ENCODE measurements at places on chromosomes 7 and 10. TPM values are rescaled to one million over a fixed set of nuclear protein-coding genes. Genes with fewer than 3 reads are reported as not detected.

Gene HOXA2
- total RNA-seq = not detected

Gene VSIR
- 193 TPM for total RNA-seq

DNA sequence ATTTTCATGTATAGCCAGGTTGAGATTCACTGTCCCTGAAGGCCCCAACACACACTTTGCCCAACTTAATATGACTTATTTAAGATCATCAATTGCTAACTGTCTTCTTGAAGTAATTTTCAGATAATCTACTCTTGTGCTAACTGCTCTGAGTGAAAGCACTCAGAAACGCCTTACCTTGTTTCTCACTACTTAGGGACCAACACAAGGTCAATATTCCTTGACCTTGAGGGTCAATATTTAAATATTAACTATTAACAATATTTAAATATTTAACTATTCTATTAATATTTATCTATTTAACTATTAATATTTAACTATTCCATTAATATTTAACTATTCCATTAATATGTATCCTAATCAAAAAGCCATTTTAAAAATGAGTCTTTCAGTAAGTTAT, 26.0 kb upstream of the HNRNPH3 start:
- no peak for DNase-seq
- H3K27ac ChIP-seq = no peak overlapping the region
- no peaks in the 10 kb centered on the region for H3K36me3 ChIP-seq
- peaks cover 5% of the 10 kb centered on the region for H3K4me1 ChIP-seq
- H3K4me3 ChIP-seq = no peak overlapping the region
- H3K27me3 ChIP-seq = no peaks in the 10 kb centered on the region

- no peak overlapping the region for H3K4me3 ChIP-seq
- no peaks in the 10 kb centered on the region for H3K27me3 ChIP-seq
- DNase-seq = no peak
- no peaks in the 10 kb centered on the region for H3K4me1 ChIP-seq
- H3K36me3 ChIP-seq = no peaks in the 10 kb centered on the region
Observed at GRCh38 chr10:130809761-130810515, 501.6 kb downstream of the TCERG1L start.

Measured in natural killer cell (primary cell).